DND-41 (cell line): ENCODE measurements at places on chromosomes 7 and 10.

GRCh38 chr10:4109469-4109868, 324.5 kb upstream of the KLF6 start:
- H3K4me3 ChIP-seq, result no peak overlapping the region
- no peaks in the 10 kb centered on the region for H3K36me3 ChIP-seq

- H3K36me3 ChIP-seq, result no peaks in the 10 kb centered on the region
- H3K27me3 ChIP-seq, result no peaks in the 10 kb centered on the region
- H3K4me3 ChIP-seq, result peak overlapping the region; percentile 80
- peaks cover 37% of the 10 kb centered on the region for H3K4me1 ChIP-seq
Measured at GRCh38 chr10:16816171-16816570, 1.1 kb downstream of the RSU1 start.

DNA sequence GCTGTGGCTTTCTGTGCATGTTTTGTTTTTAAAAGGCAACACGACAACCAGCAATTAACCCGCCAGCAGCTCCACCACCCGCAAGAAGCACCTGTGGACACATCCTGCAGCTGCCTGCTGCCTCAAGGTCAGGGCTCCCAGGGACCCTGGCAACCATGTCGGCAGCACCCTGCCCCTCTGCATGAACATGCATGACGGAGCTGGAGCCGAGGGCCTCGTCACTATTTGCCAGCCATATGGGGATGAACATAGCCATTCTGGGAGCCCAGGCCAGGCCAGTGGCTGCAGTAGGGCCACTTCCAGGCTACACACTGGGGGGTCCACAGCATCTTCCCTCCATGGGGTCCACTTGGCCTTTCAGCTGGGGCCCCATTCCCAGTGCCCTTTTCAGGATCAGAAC, 52.9 kb downstream of the CAMK2B start:
- peaks cover 14% of the 10 kb centered on the region for H3K27me3 ChIP-seq
- no peaks in the 10 kb centered on the region for H3K36me3 ChIP-seq
- DNase-seq, result no peak

- no peak for DNase-seq
- H3K4me3 ChIP-seq, result no peak overlapping the region
- H3K4me1 ChIP-seq, result peaks cover 8% of the 10 kb centered on the region; the same call in 1 of the 2 replicates
Measured at GRCh38 chr10:89076120-89076519, 85.5 kb downstream of the FAS start.

- H3K27ac ChIP-seq, result no peak overlapping the region
- H3K27me3 ChIP-seq, result peaks cover 5% of the 10 kb centered on the region
- no peak for DNase-seq
- H3K36me3 ChIP-seq, result no peaks in the 10 kb centered on the region
- peaks cover 5% of the 10 kb centered on the region; the same call in 1 of the 2 replicates for H3K4me1 ChIP-seq
Measured at GRCh38 chr7:84193747-84194146, 842 bp downstream of the SEMA3A start.

DNA sequence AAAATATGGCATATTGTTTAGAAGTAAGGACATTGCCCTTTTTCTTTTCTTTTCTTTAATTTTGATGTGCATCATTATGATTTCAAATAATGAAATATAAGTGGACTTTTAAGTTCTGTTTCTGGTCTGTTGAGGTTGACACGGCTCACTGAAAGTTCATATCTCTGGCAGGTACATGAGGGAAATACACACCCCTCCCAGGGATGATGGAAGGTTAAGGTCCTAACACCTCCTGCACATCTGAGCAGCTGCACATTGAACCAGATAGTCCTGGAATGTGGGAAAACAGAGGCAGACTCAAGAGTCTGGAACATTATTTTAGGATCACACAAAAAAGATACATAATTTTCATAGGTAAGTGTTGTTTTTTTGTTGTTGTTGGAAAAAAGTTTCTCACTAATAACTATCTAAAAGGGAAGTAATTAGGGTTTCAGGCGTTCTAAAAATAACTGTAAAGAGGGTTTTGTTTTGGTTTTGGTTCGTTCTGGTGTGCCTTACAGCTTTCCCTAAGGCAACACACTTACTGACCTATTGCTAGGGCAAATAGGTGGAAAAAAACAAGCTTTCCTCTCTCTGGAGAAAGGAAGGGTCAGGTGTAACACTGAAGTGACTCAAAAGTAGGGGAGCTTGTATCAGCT, 201.2 kb upstream of the PRKCQ start:
- no peaks in the 10 kb centered on the region for H3K36me3 ChIP-seq
- no peaks in the 10 kb centered on the region for H3K4me1 ChIP-seq
- DNase-seq, result no peak
- no peak overlapping the region for H3K4me3 ChIP-seq

- no peaks in the 10 kb centered on the region for H3K4me1 ChIP-seq
- H3K27ac ChIP-seq, result no peak overlapping the region
Measured at GRCh38 chr7:98779800-98780587, 89.8 kb downstream of the TMEM130 start.

- no peak overlapping the region for H3K27ac ChIP-seq
- no peak for DNase-seq
- H3K36me3 ChIP-seq, result no peaks in the 10 kb centered on the region
Measured at GRCh38 chr7:47819607-47819920, 128.7 kb downstream of the PKD1L1 start.
